Ammon's horn (tissue), 1 donor: ENCODE measurements at places on chromosomes 3 and 15.

- DNase-seq = no peak
Measured at GRCh38 chr3:184796551-184796950, 15.4 kb upstream of the VPS8 start.

DNA sequence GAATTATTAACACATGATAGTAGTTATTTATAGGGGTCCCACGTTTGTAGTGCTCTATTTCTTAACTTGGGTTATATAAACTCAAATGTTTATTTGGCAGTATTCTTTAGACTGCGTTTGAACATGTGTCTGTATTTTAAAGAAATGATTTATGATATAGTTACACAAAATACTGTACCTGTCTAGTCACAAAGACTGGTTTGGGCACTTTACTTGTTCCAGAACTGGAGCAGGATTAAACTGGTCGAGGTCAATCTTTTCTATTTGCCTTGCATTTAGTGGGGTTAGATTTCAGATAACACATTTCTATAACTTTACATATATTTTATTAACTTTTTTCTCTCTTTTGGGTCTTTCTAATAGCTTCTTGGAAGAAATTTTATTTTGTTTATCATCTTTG, 39.5 kb downstream of the HACD3 start:
- DNase-seq = no peak

DNA sequence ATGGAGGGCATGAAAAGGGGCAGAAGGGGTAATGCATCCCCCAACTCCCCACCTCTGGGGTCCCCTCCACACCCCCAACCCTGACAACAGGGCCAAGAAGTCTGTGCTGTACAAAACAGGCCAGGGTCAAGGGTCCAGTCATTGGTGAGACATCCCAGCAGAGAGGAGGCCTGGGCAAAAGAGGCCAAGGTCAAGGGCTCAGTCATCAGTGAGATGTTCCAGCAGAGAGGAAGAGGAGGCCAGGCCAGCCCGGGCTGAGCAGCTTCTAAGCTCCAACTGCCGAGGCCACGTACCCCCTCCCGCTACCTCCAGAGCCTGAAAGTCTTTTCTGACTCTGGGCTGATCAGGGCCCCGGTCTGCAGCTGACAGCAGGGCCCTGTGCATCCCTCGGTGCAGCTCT, 52.4 kb downstream of the LHFPL4 start:
- DNase-seq = no peak

GRCh38 chr3:78882251-78882650, 885.5 kb downstream of the ROBO1 start:
- no peak for DNase-seq

DNA sequence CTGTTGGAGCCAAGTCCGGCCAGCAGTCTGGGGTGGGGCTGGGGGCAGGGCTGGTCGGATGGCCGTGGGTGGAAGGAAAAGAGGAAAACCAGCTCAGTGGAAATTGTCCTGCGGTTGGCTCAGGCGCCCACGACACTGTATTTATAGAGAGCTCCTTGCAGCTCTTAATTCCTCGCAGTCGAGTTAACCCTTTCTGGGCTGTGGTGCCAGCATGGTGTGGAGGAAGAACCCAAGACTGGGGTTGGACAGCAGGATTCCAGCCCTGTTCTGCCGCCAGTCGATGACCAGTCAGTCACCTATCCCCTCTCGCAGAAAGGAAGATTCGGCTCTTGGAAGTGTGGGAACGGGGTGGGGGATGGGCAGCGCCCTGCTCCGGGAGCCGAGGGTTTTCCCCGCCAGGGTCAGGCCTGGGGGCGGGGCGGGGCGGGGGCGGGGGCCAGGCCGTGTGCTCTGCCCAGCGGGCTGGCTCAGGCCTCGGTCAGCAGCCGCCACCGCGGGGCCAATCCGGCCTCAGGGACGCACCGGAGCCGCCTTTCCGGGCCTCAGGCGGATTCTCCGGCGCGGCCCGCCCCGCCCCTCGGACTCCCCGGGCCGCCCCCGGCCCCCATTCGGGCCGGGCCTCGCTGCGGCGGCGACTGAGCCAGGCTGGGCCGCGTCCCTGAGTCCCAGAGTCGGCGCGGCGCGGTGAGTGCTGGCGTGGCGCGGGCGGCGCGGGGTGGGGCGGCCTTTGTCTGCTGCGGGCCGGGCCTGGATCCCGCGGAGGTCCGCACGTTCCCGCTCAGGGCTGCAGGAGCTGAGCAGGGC, at the start of gene CD276:
TSS of gene CD276 (plus strand) at position 607 of the 804 bp plus-strand sequence. CDS start 15,257 bp downstream, outside the sequence.
- peak; percentile 76 for DNase-seq

DNA sequence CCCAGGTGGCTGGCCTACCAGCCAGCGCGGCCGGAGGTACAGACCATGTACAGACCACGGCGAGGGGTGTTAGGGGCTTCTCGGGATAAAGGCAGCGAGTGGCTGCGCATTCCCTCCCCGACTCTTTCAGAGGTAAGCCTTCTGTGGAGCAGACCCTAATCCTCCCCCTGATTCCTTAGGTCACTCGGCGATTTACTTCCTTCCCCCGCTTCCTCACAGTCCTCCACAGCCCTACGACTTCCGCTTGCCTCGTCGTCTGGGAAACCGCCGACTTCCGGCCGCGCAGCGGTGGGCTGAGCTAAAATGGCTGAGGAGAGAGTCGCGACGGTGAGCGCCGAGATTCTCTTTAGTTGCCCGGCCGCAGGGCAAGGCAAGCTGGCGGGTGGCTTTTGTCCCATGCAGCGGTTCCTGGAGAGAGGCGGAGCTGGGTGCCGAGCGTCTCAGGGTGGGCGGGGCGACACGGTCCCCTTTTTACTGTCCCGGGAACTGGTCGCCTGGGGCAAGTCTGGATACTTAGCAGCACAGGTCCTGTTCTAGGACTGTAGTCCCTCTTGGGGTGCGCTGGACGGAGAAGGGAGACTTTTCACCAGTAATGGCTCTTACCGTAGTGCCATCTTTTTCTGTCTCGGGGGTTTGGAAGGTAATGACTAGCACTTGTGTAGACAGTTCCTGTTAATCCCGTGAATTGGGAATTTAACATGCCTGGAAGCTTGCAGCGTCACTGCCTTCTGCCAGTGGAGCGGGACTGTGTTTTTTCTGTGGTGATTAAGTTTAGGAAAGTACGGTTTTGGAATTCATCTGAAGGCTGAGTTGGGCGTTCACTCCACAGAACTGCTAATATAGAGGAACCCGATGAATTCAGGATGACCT, at the start of the genes BBS4 and HIGD2B:
TSS of gene BBS4 (plus strand) at position 283 of the 870 bp plus-strand sequence. CDS start at position 304, 21 bp downstream.
TSS of gene HIGD2B (minus strand) at position 258 of the 870 bp plus-strand sequence. CDS start 9,808 bp downstream, outside the sequence.
- peak; percentile 91 for DNase-seq

DNA sequence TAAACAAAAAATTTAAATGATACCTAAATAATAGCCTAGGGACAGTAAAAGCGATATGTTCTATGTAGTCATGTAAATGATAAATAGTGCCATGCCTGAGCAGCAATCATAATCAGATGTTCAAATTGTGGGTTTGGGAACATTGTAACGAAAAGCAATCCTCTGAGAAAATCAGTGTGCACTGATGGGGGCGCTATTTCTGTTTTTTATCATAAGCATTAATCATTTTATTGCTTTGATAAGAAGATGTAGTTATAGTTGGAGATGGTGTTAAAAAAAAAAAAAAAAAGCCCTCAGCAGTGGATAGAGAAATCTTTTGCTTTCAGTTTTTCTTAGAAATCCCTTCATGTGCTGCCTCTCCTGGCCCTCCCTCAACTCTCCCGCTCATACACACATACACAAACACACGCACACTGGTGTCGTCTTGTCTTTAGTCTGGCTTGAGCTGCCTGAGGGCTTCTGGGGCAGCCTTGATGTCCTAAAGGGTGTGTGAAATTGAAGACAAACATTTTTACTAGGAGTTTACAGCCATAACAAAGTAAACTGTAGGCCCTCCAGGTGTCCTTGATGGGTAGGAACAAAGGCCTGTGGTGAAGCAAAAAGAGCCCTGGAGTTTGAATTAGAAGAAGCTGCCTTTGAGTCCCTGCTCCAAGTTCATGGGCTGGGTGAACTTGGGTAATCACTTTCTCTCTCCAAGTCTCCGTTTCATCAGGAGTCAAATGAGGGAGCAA, 428.1 kb downstream of the SOX2 start:
- DNase-seq = no peak

DNA sequence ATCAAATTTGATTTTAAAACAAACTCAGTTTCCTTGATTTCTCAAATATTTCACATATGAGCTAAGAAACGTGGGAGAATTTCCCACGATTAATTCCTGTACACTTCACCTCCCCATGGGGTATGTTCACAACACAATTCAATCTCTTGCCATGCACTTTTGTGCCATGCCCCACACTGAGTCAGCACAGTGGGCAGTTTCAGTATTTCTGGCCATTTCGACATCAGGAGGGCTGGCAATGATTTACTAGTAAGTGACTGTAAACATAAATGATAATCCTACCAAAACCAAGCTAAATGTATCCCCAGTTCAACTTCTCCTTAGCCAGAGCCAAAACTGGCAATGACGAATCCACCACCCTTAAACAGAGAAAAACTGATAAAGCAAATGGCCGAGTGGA, 293.6 kb downstream of the FGF12 start:
- no peak for DNase-seq

DNA sequence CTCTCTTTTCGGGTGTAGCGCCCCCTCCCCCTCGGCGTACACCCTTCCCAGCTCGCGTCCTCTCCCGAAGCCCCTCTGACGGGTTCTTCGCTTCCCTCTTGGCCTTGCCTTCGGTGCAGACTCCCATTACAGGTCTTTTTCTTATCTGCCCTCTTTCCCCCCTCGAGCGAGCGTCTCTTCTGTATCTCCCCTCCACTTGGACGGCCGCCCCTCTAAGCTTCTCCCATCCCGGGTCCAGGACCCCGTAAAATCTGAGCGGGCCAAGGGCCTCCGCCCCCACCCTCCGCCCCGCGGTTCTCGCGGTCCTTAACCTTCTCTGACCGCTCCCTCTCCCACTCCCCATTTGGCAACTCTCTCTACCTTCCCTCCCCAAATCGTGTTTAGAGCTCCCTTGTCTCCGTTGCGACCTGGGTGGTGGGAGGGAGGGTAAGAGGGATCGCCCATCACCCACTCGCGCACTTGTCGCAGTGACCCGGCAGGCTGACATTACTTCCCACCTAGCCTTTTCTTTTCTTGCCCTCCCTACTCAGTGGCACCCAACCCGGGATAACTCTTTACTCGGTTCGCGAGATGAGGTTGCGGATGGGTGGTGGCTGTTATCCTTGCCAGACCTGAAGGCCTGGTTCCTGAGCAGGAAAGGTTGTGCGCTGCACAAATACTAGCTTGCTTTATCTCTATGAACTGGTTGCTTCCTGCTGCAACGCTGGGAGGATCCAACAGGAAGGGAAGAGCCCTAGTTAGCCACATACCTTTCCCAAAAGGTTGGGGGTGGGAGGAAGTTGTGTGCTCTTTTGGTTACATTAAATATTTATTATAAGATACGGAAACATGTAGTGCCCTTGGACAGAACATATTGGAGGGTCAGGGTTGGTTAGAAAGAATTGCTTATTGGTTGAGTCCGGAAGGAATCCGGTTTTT, 922 bp downstream of the RAB11A start:
- DNase-seq = peak; percentile 44

DNA sequence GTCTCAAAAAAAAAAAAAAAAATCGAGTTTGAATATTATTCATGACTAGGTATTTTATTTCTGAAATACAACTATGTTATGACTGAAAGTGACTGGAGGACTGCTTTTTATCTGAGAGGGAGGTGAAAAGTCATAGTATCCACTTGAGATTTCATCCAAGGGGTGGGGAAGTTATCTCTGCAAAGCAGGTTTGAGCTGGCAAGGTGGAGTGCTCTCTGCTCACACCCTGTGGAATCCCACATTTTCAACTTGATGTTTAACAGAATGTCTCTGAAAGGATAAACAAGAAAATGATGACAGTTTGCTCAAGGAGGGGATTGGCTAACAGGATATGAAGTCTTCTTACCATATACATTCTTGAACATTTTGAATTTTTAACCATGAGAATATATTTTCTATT, 27.3 kb upstream of the SEC62 start:
- no peak for DNase-seq

DNA sequence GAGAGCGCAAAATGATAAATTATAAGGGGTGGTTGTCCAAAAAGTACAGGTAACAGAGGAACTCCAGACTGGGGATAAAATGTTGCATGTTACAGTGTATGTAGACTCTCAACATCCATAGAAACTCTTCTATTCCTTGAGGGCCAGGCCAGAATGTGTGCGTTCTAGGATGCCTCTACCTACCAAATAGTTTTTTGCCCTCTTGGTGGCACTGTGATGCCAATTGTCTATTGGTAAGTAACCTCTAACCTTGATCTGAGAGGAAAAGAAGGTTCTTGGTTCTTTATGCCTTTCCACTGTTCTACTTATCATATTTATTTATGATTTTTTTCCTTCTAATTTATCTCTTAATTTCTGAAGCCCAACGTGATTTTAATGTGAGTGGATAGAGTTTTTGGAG, 424.6 kb downstream of the GRM7 start:
- no peak for DNase-seq
